ENCODE measurements at places on chromosomes 1 and 21.

- no peak for DNase-seq
Observed at GRCh38 chr1:156475568-156476500, 24.7 kb downstream of the MEF2D start.

- no peak for DNase-seq
Observed at GRCh38 chr1:115722221-115722620, 46.3 kb downstream of the CASQ2 start.

DNA sequence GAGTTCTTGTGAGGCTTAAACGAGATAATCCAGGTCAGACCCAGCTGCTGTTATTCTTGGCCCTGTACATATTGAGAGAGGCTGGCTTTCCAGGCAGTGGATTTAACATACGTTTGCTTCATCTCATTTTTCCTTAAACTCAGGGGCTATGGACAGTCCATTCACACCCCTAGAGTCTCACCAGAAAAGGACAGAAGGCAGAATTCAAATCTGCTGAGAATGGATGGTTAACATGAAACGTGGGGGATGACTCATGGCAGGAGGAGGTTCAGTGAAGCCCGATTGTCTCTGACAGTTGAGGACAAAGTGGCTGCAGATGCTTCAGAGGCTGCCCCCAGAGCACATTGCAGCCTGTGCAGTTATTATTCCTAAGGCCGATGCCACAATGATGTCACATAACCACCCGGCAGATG lies 39.5 kb downstream of the TGFB2 start:
- DNase-seq = no peak

GRCh38 chr1:166089804-166090203 lies 77.0 kb downstream of the FAM78B start:
- no peak for DNase-seq

GRCh38 chr1:184906761-184907160 lies 67.5 kb downstream of the NIBAN1 start:
- DNase-seq = no peak

GRCh38 chr1:5818755-5819154 lies 173.5 kb downstream of the NPHP4 start:
- DNase-seq = no peak

GRCh38 chr21:27545754-27546349 lies 579.0 kb upstream of the ADAMTS5 start:
- no peak for DNase-seq

DNA sequence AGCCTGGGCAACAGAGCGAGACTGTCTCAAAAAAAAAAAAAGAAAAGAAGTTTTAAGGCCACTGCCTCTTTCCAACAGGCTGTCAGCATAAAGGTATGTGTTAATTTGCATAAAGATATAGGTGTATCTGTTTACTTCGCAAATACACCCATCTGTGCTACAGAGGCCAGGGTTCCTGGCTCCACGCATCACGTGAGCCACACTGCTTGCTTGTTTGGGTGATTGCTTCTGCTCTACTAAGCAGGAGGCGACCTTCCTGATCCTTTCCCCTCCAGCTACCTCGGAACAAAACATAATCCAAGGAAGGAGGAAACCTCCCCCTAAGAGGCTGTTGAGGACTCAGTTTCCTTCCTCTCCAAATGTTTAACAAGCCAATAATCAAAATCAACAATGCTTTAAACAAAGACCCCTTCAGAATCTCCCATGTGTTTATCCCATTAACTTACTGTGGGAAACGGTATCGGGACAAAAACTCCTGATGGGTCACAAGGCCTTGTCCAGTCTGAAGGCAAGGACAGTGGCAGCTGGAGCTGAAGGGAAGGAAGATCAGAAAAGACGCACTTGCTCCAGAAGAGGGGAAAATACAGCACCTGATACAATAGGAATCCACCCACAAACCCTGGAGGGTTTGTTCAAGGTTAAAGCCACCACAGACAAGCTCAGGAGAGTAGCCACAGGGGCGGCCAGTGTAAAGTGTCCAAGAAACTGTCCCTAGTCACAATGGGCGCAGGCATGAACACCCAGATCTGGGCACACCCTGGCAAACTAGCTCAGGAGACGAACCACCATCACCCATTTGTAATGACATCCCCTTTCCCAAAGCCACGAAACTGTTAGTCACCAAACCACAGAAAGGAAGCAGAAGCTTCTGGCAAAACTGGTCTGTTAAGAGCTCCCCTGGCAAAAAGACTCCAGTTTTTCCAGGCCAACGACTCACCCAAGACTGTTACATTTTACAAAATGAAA lies 17.2 kb downstream of the CTNNBIP1 start:
- DNase-seq = no peak

DNA sequence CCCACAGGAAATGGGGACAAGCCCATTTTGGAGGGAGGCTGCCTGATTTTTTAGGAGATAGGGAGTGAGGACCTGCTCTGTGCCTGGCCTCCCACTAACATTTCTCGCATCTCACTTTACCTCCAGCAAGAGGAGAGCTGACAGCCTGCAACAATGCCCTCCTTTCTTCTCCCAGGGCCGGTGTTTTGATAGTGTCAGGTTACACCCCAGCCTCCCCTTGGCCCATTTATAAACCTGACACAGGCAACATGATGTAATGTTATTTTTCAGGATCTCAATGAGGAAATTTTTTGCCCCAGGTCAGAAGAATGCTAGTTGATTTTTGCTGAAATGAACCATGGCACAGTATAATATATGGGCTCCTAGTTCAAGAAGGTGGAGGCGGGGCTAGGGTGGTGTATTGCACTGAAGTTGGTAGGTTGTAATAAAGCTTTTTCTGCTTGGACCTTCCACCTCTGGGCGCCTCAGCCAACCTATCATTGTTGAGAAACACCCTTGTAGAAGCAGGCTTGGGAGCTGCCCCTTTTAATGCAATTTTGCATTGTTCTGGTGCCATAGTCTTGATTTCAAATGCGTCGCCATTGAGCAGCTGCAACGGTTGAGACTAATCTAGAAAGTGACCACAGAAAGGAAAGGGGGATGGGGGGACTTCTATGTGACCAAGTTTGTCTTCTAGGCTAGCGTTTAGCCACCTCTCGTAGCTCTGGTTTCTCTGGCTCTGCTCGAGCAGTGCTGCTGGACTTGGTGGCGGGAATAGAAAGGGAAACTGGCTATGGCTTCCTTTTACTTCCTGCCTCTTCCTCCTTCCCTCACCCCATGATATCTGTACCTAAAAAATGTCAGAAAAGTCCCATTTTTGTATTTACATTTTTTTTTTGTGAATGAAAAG lies 53.0 kb downstream of the PBX1 start:
- DNase-seq = no peak

DNA sequence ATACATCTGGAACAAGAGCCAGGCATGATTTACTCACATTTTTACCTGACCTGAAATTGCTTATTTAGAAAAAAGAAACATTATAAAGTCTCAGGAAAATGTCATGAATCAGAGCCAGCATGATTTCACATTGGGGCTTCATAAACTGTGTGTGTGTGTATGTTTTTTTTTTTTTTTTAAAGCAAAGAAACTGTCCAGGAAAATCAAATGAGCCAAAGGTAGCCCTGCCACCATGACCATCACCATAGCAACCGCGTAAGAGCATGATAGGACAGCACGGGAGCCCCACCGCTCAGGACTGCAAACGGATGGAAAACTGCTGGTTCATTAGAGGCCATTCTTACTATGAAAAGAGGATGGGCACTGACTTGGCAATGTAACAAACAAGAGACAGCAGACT lies 139.2 kb downstream of the NTMT2 start:
- DNase-seq = no peak

Measured in activated CD4-positive, alpha-beta T cell treated with anti-CD3 and anti-CD28 coated beads, Interleukin-2, amount 50 U/mL, for 24 hours (primary cell).